ENCODE measurements at places on chromosomes 5 and 9.

DNA sequence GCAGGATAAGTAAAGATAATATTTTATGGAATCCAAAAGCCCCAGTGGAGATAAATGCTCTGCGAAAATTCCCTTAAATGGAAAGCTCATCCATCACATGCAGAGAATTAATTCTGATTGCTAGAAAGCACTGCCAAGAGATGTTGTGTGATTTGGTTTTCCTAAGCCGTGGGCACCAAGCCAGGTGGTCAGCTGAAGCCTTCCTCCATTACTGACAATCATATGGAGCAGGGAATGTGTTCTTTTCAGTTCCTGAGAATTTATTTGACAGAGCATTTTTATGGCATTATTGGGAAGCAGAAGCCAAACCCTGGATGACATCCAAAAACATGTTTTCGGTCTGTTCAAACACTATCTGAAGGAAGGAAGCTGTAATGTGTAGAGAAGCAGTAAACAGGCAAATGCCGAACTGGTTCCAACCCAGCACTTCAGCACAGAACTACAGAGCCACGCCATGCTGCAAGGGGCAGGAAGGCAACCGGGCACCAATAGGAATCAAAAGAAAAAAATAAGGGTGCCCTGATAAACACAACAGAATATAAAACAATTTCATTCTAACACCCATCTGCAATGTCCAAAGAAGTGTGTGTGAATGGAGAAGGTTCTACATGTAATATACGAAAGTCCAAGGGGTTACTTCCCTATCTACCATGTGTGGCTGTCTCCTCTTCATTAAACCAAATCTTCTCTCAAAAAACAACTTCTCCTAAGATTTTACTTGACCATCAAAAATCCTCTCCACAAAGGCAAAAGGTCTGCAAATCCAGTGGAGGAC is 12.3 kb downstream of the ARSB start:
- DNase-seq, result no peak

GRCh38 chr9:83420486-83420885 is 117.7 kb downstream of the FRMD3 start:
- no peak for DNase-seq

DNA sequence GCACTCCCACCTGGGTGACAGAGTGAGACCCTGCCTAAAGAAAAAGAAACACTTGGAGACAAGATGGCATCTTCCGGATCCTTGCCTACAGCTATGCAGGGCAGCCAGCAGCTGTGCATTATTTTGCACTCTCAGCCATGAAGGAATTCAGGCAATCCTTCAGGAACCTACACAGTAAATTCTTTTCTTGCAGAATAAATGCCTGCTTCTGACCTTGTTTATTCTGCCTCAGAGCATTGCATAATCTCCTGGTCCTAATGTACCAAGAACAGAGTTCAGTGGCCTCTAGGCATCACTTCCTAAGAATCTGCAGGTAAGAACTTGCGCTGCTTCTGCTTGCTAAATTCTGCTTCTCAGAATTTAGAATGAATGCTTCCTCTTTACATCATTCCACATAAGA is 16.8 kb downstream of the GLDC start:
- no peak for DNase-seq

DNA sequence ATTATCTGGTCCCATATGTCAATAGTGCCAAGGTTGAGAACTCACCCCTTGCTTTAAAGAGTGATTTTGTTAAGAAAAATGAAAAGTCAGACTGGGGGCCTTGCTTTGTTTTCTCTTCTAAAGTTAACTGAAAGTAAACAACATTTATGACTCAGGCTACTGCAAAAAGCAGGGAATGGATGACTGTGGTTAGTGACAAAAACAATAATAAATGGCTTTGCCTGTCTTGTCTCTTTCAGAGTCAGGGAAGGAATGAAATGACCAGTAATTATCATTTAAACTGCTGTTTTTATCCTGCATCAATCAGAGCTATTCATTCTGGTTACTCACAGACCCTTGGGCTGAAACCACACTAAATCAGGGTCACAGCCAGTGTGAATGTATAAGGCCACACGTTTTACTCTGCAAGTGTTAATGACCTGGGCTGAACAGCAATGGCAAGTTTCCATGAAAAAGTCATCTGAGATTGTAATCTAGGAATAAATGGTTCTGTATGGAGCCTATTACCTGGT is 112.2 kb downstream of the ZNF608 start:
- peak; percentile 29 for DNase-seq

DNA sequence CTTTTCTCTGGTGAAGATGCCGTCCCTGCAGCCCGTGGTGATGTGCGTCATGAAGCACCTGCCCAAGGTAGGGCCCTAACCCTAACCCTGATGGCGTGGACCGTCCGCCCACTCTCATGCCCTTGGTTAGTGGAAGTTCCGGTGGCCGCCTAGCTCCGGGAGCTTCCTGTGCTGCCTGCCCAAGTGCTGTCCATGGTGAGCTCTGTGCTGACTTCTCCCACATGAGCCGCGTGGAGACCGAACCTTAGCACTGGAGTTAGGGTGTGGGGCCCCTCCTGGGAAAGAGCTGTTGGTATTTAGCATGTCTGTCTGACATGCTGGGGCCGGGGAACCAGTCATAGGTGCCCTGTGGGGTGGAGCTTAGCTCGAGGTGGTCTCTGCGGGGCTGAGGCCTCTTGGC is 1.2 kb downstream of the NELFB start:
- no peak for DNase-seq

DNA sequence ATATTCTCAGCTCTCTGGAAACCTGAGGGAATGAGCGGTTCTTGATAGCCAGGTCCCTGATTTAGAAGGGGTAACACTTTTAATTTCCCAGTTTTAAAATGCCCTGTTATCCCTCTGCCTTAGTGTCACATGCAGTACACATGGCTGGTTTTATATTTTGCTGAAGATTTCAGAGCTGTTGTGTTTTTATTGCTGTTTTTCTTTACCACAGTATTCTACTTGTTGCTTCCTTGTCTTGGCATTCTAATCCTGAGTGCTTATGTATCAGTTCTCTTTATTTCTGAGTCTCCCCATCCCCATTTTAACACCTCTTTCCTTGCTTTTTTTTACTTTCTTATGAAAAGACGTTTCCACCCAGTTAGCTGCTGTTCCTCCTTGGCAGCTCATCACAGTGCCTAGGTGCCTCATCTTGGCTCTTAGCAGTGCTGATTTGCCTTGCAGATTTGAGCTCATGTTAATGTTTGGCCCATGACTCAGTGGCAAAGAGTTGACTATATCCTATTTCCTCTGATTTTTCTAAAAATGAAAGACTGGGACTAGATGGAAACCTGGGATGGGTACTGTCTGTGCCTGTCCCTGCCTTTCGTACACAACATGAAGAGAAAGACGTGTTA is 3.7 kb downstream of the MTRR start:
- DNase-seq, result no peak

GRCh38 chr5:148205044-148205806 is 2.4 kb downstream of the SPINK6 start:
- no peak for DNase-seq

DNA sequence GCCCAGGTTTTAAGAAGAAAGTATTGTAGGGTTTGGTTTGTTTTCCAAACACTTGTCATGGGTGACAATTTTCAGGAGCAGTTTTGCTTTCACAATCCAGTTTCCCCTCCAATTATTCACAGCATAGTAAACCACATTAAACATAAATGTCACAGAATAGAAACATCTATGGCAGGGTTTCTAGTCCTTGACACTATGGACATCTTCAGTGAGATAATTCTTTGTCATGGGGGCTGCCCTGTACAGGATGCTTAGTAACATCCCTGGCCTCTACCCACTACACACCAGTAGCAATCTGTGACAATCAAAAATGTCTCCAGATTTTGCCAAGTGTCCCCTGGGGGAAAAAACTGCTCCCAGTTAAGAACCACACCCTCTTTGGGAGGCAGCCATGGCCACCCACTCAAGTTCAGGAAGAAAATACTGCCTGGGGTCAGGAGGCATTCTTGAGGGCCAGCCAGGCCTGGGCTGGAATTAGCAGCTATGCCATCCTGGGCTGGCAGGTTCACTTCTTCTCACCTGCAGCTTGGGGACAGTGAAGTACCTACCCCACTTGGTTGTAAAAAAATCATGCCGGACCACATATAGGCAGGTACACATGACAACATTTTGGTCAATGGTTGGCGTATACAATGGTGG is 116.3 kb downstream of the HSD17B3 start:
- no peak for DNase-seq

DNA sequence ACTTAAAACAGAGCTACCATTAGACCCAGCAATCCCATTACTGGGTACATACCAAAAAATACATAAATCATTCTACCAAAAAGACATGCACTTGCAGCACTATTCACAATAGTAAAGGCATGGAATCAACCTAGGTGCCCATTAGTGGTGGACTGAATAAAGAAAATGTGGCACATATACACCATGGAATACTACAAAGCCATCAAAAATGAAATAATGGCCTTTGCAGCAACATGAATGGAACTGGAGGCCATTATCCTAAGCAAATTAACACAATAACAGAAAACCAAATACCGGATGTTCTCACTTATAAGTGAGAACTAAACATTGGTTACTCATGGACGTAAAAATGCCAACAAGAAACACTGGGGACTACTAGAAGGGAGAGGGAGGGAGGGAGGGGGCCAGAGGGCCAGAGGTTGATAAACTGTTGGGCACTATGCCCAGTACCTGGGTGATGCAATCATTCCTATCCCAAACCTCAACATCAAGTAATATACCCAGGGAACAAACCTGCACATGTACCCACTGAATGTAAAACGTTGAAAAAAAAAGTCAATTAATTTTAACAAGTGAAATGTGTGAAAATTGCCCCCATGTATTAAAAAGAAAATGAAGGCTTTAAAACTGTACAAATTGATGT is 24.5 kb upstream of the GPR150 start:
- no peak for DNase-seq

DNA sequence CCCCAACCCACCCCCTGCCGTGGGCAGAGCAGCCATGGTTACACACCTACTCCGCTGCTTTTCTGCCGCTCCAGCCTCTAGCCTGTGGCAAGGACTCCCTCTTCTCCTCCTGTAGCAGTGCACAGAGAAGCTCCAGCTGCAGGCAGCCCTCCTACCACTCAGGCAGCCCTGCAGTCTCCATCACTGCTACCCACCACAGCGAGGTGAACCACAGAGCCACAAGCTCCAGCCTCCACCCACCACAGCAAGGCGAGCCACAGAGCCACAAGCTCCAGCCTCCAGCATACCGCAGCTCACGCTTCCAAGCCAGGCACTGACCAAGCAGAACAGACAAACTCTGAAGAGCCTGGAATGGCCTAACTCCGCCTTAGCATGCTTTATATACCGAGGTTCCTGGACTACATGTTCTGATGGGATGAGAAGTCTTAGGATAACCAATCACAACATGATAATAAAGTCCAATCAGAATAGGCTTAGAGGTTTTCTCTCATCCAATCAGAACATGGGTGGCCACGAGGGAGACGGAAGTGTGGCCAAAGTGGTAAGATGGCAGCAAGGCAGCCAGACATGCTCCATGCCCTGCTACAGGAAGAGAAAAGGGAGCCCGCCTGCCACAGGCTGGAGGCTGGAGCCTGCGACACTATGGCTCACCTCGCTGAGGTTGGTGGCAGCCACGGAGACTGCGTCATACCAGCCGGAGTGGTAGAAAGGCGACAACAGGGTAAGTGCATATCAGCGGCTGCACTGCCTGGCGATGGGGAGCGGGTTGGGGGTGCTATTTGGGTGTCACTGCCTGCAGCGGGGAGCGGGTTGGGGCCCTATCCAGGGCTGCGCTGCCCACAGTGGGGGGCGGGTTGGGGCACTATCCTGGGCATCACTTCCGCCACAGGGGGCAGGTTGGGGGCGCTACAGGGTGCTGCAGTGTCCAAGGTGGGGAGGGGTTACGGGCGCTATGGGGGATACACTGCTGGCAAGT is 75.8 kb upstream of the PCAT7 start:
- no peak for DNase-seq

DNA sequence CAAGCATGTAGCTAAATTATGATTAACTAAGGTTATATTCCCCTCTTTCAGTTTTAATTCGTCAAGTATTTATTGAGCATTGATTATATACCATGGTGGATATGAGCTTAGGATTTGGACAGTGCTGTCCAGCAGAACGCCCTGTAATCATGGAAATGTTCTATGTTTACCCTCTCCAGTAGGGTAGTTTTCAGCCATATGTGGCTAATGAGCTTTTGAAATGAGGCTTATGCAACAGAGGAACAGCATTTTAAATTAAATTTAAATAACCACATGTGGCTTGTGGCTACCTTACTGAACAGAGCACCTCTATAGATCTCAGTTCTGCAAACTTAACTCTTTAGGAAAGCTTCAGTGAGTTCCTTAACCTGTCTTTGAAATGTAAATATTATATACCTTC is 59.1 kb downstream of the JMY start:
- DNase-seq, result no peak

- DNase-seq, result no peak
These were observed 969.6 kb upstream of the C9orf72 start for GRCh38 chr9:28542928-28543327.

DNA sequence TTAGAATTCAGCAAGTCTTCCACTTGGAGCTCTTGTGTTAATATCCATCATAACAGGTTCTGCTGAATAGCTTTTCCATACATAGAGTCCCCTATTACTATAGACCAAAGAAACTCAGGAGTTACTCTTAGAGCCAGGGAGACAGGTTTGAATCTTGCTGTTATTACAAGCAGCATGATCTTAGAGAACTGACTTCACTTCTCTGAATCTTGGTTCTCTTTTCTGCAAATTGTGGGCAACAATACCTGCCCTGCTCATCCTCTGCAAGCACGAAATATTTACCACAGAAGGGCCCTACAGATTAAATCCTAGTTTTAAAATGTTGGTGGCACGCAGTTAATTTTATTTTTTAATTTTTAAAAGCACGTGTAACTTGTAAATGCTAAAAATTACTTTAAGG is 111.7 kb downstream of the TLR4 start:
- DNase-seq, result no peak

DNA sequence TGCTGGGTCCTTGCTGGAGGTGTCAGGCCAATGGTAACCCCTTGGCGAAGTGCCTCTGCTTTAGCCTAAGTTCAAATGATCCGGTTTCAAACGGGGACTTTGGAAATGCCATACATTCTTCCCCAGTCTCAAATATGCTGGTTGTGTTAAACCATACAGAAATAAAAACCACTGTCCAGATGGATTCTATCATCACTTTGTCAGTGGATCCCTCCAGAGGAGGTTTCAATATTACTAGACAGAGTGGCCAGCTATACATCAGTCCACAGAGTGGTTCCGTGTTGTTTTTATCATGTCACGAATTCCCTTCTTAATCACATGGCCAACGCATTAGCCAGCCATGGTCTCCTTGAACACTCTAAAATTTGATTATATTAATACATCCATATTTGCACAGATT is 7.3 kb upstream of the RANBP17 start:
- no peak for DNase-seq

GRCh38 chr5:493758-494157 is 30.5 kb downstream of the SLC9A3 start:
- no peak for DNase-seq

GRCh38 chr9:126663661-126664072 is 49.9 kb downstream of the LMX1B start:
- no peak for DNase-seq

GRCh38 chr5:77431719-77432118 is 60.4 kb downstream of the WDR41 start:
- DNase-seq, result no peak

DNA sequence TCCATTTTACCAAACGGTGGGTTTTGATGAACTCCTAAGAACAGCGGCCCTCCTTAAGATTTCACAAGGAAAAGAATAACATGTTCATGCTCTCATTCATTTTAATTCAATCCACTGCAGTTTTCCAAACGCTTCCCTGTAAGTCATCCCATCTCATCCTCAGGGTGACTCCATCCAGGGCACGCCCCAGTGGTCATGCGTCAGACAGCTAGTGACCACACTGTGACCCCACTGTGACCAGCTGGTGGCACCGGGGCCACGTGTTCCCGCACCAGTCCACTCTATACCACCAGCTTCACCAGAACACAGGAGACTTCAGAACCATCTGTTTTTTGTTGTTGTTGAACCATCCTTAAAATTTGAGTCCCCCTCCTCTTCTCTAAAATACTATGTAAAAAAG is 14.3 kb downstream of the ATPSCKMT start:
- DNase-seq, result no peak

All from HTR-8/SVneo (cell line).